ENCODE measurements at places on chromosomes 6 and 20. TPM values are rescaled to one million over a fixed set of nuclear protein-coding genes. Genes with fewer than 3 reads are reported as not detected.

The SEMG1 gene
- total RNA-seq, result not detected

The ZC3H12D gene
- under 0.01 TPM for total RNA-seq

The FRS3 gene
- 3.3 TPM for total RNA-seq

The CALHM6 gene
- total RNA-seq, result 1.8 TPM

The COL11A2 gene
- 1.2 TPM for total RNA-seq

The ULBP2 gene
- 6.6 TPM for total RNA-seq

The UNC5CL gene
- 0.15 TPM for total RNA-seq

The LATS1 gene
- 7.9 TPM for total RNA-seq

The TNFRSF6B gene
- 246 TPM for total RNA-seq

The ATG5 gene
- 22.7 TPM for total RNA-seq

The WFDC12 gene
- not detected for total RNA-seq

The HELZ2 gene
- total RNA-seq, result 26.2 TPM

The MAP7 gene
- 0.34 TPM for total RNA-seq

Data from bronchus fibroblast of lung (primary cell).